ENCODE measurements at places on chromosomes 2 and 18.

GRCh38 chr2:41123341-41123740, 671.5 kb upstream of the SLC8A1 start:
- DNase-seq, result no peak

DNA sequence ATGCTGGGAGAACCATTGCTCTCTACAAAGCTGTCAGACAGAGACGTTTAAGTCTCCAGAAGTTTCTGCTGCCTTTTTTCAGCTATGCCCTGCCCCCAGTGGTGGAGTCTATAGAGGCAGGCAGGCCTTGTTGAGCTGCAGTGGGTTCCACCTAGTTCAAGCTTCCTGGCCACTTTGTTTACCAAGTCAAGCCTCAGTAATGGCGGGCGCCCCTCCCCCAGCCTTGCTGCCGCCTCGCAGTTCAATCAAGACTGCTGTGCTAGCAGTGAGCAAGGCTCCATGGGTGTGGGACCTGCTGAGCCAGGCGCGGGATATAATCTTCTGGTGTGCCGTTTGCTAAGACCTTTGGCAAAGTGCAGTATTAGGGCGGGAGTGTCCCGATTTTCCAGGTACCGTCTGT, 52.7 kb upstream of the SCYGR2 start:
- peak; percentile 31 for DNase-seq

DNA sequence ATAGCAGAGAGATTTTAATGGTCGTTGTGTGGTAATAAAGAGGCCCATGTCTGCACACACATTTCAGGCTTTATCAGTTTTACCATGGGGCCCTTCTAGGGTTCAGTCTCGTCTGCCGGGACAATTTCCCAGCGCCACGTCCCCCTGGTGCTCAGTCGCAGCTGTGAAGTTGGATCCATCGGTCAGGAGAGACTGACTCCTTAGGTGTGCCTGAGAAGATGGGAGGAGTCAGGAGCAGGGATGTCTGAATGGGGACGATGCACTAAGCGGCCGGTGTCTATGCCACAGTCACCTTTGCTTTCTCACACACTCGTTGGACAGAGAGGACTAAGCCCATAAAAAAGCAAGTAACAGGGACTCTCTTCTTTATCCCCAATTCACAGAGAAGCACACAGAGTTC, 71.4 kb downstream of the TWIST2 start:
- no peak for DNase-seq

GRCh38 chr18:6069103-6069502, 173.8 kb upstream of the TMEM200C start:
- DNase-seq, result no peak

GRCh38 chr2:71306762-71307161, 24.8 kb upstream of the ZNF638 start:
- DNase-seq, result no peak

GRCh38 chr2:2683606-2684224, 352.6 kb upstream of the MYT1L start:
- no peak for DNase-seq

DNA sequence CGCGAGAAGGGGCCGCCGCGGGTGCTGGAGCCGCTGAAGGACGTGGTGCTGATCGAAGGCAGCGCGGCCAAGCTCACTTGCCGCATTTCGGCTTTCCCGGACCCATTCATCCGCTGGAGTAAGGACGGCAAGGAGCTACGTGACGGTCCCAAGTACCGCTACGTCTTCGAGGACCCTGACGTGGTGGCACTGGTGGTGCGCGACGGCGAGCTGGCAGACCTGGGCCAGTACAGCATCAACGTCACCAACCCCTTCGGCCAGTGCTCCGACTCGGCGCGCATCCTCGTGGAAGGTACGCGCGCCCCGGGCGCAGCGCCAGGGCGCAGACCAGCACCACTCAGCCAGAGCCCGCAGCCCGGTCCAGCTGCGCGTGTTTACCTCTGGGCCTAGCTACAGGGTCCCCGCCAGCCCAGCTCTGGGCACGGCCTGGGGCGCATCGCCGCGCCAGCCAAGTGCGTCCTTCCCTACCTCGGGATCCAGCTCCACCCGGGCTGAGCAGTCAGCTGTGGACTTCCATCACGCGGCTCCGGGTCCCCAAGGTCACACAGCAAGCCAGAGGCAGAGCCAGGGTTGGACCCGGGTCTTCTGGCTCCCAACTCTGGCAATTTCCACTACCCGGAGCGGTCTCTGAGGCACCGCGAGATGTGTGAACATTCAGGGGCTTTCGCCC, 1.7 kb upstream of the GMPPA start:
- no peak for DNase-seq

DNA sequence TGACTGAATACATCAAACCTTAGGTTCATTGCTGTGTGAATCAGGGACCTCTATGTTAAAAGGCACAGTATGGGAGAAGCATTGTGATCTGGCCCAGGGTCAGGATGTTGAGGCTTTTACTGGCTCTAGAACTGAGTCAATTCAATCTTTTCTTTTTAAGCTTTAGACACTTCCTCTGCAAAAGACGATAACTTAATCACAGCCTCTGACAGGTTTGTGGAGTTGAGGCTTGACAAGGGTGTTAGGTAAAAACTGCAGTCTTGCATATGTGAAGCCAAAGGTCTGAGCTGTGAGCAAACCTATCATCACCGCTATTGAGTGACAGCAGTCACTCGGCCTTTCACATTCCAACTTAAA, 17.3 kb upstream of the ARHGAP25 start:
- no peak for DNase-seq

Measured in activated CD4-positive, alpha-beta T cell treated with anti-CD3 and anti-CD28 coated beads, Interleukin-2, amount 50 U/mL, for 48 hours (primary cell).